ENCODE measurements at places on chromosomes 7 and 10. TPM values are rescaled to one million over a fixed set of nuclear protein-coding genes. Genes with fewer than 3 reads are reported as not detected.

AKR1C3 gene
- 1.6 TPM for total RNA-seq

UCN3 gene
- total RNA-seq, result not detected

LIPK gene
- not detected for total RNA-seq

GPER1 gene
- 5.2 TPM for total RNA-seq

ZNF138 gene
- 5.7 TPM for total RNA-seq

NEBL gene
- 6.8 TPM for total RNA-seq

TUBB8 gene
- not detected for total RNA-seq

SEC23IP gene
- 17.7 TPM for total RNA-seq

HSPA12A gene
- 8.4 TPM for total RNA-seq

SLC18A2 gene
- total RNA-seq, result 1.0 TPM

RPEL1 gene
- total RNA-seq, result not detected

DRGX gene
- not detected for total RNA-seq

SEMA3E gene
- 1.0 TPM for total RNA-seq

NUTM2E gene
- total RNA-seq, result not detected

NRCAM gene
- 13.6 TPM for total RNA-seq

MMP21 gene
- total RNA-seq, result under 0.01 TPM

PIP gene
- not detected for total RNA-seq

ZNF680 gene
- 17.7 TPM for total RNA-seq

OR9A2 gene
- not detected for total RNA-seq

SLC26A3 gene
- total RNA-seq, result not detected

AS3MT gene
- 6.8 TPM for total RNA-seq

SMIM30 gene
- total RNA-seq, result 38.6 TPM

MSMB gene
- total RNA-seq, result not detected

EPO gene
- total RNA-seq, result not detected

PHYHIPL gene
- total RNA-seq, result 0.52 TPM

CXCL12 gene
- total RNA-seq, result 83.5 TPM

MYL10 gene
- 8.4 TPM for total RNA-seq

GBX1 gene
- not detected for total RNA-seq

SERPINE1 gene
- total RNA-seq, result 2.1 TPM

C10orf143 gene
- not detected for total RNA-seq

VSTM2A gene
- not detected for total RNA-seq

C10orf95 gene
- total RNA-seq, result not detected

KIFBP gene
- total RNA-seq, result 18.8 TPM

ARL4A gene
- total RNA-seq, result 35.5 TPM

SPDYE8 gene
- total RNA-seq, result not detected

CNOT4 gene
- total RNA-seq, result 16.2 TPM

EIF5AL1 gene
- total RNA-seq, result under 0.01 TPM

ELMO1 gene
- 52.7 TPM for total RNA-seq

PKD2L1 gene
- total RNA-seq, result not detected

TFR2 gene
- 1.0 TPM for total RNA-seq

GRID2IP gene
- total RNA-seq, result not detected

GPC2 gene
- 5.2 TPM for total RNA-seq

CNPY4 gene
- 25.6 TPM for total RNA-seq

ARHGEF35 gene
- 1.6 TPM for total RNA-seq

ANKRD61 gene
- total RNA-seq, result not detected

TRPV5 gene
- total RNA-seq, result not detected

Measured in skeletal muscle tissue (tissue), 5 donors.